ENCODE measurements at places on chromosomes 16 and 17. TPM values are rescaled to one million over a fixed set of nuclear protein-coding genes. Genes with fewer than 3 reads are reported as not detected.

The HSD3B7 gene
- 2.3 TPM for total RNA-seq

The PDE6G gene
- total RNA-seq: 0.76 TPM

The ORMDL3 gene
- total RNA-seq: 21.4 TPM

The KRTAP4-3 gene
- not detected for total RNA-seq

The ATP2A1 gene
- total RNA-seq: 0.30 TPM

The TBC1D26 gene
- not detected for total RNA-seq

The ZNF18 gene
- total RNA-seq: 6.8 TPM

The PRPSAP1 gene
- 38.8 TPM for total RNA-seq

The KCNG4 gene
- not detected for total RNA-seq

The RDM1 gene
- total RNA-seq: not detected

The PRSS21 gene
- total RNA-seq: not detected

The POLR2A gene
- total RNA-seq: 54.1 TPM

The CDT1 gene
- 17.0 TPM for total RNA-seq

The CNTNAP4 gene
- total RNA-seq: not detected

The DRC3 gene
- total RNA-seq: 0.97 TPM

The KRT28 gene
- not detected for total RNA-seq

The KRT40 gene
- not detected for total RNA-seq

The NAA60 gene
- total RNA-seq: 27.5 TPM

The SP2 gene
- total RNA-seq: 0.30 TPM

The C17orf107 gene
- 1.3 TPM for total RNA-seq

The OTOP2 gene
- total RNA-seq: not detected

The ERN2 gene
- total RNA-seq: not detected

The ARL5C gene
- total RNA-seq: not detected

The BCO1 gene
- total RNA-seq: not detected

The KRT15 gene
- total RNA-seq: 0.65 TPM

The CYGB gene
- 0.46 TPM for total RNA-seq

The KRTAP3-1 gene
- not detected for total RNA-seq

The MPP3 gene
- total RNA-seq: 5.5 TPM

The LGALS9B gene
- not detected for total RNA-seq

The TP53TG3B gene
- not detected for total RNA-seq

The GRB7 gene
- not detected for total RNA-seq

The CAVIN1 gene
- 669 TPM for total RNA-seq

The IRF8 gene
- not detected for total RNA-seq

The KRT25 gene
- total RNA-seq: not detected

The NOD2 gene
- 0.30 TPM for total RNA-seq

The VASN gene
- total RNA-seq: 0.32 TPM

The MRPL12 gene
- 13.7 TPM for total RNA-seq

The CACNG4 gene
- total RNA-seq: not detected

The GP1BA gene
- total RNA-seq: not detected

The B9D1 gene
- total RNA-seq: 24.5 TPM

The ABCA6 gene
- total RNA-seq: 44.8 TPM

The TP53TG3F gene
- not detected for total RNA-seq

The HS3ST4 gene
- not detected for total RNA-seq

The PRR35 gene
- under 0.01 TPM for total RNA-seq

The EFCAB5 gene
- 0.15 TPM for total RNA-seq

The RAP1GAP2 gene
- 0.65 TPM for total RNA-seq
